ENCODE measurements at places on chromosomes 1 and 21. TPM values are rescaled to one million over a fixed set of nuclear protein-coding genes. Genes with fewer than 3 reads are reported as not detected.

GRCh38 chr21:42567861-42568260 lies 54.2 kb downstream of the SLC37A1 start:
- DNase-seq, result no peak

- no peak for DNase-seq
Observed at GRCh38 chr1:51517361-51518032, 1.6 kb downstream of the EPS15 start.

DNA sequence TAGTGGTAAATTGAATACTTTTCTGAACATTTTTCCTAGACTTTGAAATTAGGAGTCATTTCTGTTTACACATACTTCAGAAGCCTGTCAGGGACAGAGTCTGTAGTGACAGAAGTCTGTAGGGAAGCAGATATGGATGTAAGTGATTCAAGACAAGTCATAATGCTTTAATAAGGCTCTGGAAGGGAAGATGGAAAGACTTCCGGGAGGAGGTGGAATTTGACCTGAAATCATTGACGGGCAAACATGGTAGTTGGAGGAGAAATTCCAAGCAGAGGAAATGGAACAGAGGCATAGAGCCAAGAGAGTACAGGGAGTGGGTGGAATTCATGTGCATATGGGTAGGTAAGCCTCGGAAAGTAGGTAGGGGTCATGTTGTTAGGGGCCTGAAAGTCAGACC lies 22.5 kb downstream of the CAMTA1 start:
- no peak for DNase-seq

DNA sequence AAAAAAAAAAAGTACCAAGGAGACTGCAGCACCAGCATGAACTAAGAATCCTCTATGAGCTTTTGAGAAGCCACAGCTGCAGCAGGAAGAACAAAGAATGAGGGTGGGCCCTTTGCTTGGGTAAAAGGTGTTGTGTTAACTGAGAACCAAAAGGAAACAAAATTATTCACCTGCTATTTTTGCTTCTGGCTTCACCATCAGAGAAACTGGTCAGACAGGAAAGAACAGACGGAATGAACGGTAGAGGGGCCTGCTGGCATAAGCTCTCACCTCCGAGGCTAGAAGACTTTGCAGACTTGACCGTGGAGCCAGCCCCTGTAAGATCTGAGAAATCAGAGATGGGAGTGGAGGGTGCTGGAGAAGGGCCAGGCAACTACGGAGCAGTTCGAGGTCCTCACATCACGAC lies 27.6 kb downstream of the IL10RB start:
- no peak for DNase-seq

Gene SLC9C2
- not detected for polyA plus RNA-seq

Gene KIF2C
- polyA plus RNA-seq, result 2.6 TPM

DNA sequence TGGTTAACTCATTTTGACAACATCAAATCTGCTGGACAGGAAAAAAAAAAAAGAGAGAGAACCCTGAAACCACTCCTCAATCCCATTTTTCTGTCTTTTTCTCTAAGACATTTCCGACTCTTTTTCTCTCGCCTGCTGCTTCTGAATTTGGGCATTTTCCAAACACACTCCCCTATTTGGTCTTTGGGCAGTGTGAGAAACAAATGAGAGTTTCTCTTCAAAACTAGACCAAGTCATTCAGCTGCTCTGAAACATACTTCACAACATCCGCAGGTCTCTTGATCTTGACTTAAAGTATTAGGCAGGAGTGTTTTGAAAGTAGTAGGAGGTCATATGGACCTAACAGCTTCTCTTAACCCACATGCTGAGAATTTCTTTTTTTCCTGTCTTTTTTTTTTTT lies 364.8 kb upstream of the ESRRG start:
- DNase-seq, result no peak

DNA sequence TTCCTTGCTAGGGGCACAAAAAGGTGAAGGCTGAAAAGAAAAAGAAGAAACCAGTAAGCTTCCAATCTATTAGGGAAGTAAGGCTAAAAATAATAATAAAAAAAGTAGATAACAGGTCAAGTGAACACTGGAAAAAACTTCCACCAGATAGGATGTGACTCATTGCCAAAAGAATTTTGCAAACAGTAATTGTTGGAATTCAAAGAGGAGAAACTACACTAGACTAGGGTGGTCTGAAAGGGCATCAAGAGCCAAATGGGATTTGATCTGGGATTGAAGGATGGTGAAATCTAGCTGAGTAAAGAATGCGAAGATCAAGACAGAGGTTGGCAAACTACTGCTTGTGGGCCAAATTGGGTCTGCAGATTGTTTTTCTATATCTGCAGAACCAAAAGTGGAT lies 6.0 kb upstream of the ST6GALNAC3 start:
- no peak for DNase-seq

- DNase-seq, result no peak
Observed at GRCh38 chr1:78032996-78033796, 12.6 kb upstream of the GIPC2 start.

DNA sequence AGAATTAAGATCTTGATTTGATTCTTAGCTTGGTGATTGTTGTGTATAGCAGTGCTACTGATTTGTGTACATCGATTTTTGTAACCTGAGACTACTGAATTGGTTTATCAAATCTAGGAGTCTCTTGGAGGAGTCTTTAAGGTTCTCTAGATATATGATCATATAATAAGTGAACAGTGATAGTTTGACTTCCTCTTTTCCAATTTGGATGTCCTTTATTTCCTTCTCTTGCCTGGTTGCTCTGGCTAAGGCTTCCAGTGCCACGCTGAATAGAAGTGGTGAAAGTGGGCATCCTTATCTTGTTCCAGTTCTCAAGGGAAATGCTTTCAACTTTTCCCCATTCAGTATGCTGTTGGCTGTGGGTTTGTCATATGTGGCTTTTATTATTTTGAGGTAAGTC lies 61.5 kb upstream of the LYST start:
- no peak for DNase-seq

Gene NECTIN4
- polyA plus RNA-seq, result 5.0 TPM

DNA sequence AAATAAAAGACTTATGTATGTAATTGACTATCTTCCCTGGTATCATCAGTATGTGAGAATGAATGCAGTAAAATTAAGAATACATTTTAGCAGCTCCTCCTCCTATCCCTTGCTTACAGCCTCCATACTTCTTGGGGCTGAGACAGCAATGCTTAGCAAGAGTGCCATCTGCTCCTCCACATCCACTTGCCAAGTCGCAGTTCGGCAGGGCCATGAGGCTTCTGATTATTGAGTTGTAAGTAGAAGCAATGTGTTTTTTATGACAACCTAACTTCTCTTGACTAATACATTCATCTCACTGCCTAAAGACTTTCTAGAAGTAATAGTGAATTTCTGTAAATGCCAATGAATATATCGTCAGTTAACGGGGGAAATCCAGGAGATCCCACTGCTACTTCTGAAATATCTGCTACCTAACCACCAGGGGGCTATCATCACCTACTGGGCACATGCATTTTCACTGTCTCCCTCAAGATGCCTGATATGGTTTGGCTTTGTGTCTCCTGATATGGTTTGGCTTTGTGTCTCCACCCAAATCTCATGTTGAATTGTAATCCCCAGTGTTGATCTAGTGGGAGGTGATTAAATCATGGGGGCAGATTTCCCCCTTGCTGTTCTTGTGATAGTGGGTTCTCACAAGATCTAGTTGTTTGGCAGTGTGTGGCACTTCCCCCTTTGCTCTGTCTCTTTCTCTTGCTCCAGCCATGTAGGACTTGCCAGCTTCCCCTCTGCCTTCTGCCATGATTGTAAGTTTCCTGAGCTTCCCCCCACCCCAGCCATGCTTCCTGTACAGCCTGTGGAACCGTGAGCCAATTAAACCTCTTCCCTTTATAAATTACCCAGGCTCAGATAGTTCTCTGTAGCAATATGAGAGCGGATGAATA lies 59.6 kb downstream of the EXTL2 start:
- DNase-seq, result no peak

DNA sequence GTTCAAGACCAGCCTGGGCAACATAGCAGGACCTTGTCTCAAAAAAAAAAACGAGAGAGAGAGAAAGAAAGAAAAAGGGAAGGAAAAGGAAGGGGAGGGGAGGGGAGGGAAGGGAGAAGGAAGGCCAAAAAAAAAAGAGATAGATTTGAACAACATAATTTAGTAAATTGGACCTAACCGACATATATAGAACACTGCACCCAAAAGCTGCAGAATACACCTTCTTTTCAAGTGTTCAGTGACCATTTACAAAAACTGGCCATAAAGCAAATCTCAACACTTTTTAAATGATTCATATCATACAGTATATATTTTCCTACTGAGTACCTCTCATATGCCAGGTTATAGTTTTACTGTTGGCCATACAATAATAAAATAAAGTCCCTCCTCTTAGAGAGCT lies 6.9 kb downstream of the TSTD1 start:
- DNase-seq, result no peak

DNA sequence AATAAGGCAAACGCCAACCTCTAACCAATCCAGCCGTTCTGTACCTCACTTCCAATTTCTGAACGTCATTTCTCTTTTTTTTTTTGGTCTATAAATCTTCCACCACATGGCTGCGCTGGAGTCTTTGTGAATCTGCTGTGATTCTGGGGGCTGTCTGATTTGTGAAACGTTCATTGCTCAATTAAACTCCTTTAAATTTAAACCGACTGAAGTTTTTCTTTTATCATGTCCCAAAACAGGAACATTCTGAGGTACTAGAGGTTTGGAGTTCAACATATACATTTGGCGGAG lies 65.5 kb upstream of the BACH1 start:
- DNase-seq, result no peak

- DNase-seq, result no peak
Observed at GRCh38 chr1:76073481-76073880, 1.1 kb upstream of the ST6GALNAC3 start.

DNA sequence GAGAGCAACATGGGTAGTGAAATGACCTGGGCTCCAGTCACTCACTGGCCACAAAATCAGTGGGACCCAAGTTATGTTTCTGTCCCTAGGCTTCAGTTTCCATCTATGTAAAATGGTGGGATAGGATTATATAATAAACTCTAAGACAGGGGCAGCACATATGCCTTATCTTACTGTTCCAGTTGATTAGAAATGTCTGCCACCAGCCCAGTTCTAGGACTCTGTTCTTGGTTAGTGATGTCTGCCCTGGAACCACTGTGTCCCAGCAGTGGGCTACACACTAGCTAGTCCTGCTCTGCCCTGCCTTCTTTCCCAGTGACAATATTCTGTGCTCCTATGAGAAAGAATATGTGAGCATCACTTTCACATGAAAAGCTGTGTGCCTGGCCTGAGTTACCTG lies 138.3 kb downstream of the PCNX2 start:
- DNase-seq, result no peak

- no peak for DNase-seq
Observed at GRCh38 chr1:40825435-40825788, 36.8 kb downstream of the CITED4 start.

DNA sequence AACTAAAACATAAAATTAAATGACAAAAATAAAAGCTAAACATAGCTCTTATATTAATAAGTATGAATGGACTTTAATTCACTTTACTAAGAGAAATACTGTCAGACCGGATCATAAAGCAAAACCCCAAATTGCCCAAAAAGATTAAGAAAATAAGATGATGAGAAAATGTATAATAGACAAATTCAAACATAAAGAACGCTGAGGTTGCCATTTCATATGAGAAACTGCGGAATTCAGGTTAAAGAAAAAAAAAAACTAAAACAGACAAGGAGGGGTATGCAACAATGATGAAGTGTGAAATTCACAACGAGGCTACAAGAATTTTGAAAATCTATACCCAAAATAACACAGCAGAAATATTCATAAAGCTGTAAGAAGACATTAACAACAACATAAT lies 133.6 kb upstream of the JUN start:
- no peak for DNase-seq

Gene IL24
- 0.06 TPM for polyA plus RNA-seq

Gene PDE9A
- 33.2 TPM for polyA plus RNA-seq

GRCh38 chr1:6634371-6635052 lies 9.8 kb downstream of the THAP3 start:
- DNase-seq, result no peak

- no peak for DNase-seq
Observed at GRCh38 chr1:101308935-101309333, 72.1 kb downstream of the S1PR1 start.

DNA sequence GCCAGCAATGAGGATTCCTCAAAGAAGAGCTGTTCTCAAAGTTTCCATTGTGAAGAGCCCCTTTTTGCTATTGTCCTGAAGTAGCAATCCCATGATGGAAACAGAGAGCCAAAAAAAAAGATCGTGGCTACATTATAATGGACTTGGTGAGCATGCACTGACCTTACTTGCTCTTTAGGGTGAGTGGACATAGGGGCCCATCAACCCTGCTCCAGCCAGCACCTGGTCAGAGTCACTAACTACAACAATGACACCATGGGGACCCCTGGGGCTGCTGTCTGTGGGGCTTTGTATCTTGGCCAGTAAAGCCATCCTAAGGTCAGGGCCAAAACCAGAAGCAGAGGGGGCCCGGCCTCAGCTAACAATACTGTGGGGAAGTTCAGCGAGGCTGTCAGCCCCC lies 30.4 kb upstream of the RAB4A start:
- DNase-seq, result no peak

GRCh38 chr1:202162418-202163280 lies 2.2 kb upstream of the PTPN7 start:
- DNase-seq, result no peak

Gene AMY2B
- polyA plus RNA-seq, result 11.2 TPM

Gene NPHP4
- polyA plus RNA-seq, result 5.1 TPM

DNA sequence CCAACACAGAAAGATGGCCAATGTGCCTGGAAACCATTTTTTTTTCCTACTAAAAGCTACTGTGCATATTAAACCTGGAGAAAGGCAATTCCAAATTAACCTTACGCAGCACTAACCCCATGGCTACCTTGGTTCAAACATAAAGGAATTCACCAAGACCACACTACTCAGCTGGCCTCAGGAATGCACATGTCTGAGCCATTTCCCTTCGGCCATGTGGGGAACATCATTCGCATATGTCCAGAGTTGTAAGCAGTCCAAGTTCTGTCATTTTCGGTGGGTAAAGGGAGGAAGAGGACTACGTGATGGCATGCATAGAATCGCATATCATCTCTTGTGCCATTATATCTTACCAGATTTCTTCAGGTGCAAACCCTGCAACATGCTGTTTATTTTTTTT lies 175.4 kb downstream of the NTMT2 start:
- DNase-seq, result no peak

- DNase-seq, result no peak
Observed at GRCh38 chr1:93704052-93704451, 22.4 kb upstream of the BCAR3 start.

Gene RNASEL
- polyA plus RNA-seq, result 10.7 TPM

Gene KCNJ10
- polyA plus RNA-seq, result 0.06 TPM

DNA sequence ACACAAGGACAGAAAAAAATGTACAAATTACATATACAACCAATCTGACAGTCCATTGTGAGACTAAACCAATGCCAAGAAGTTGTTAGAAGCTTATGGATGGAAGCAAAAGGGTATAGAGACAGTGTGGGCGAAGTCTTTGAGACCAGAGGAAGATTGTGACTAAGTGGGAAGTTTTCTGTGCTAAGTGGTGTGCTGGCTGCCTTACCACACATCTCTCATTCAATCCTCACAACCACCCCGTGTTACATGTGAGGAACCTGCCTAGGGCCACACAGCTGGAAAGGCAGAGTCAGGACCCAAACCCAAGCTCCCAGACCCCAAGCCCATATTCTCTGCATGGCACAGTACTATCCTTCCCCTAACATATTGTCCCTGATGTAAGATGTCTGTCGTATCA lies 53.5 kb upstream of the DUSP10 start:
- DNase-seq, result no peak

- no peak for DNase-seq
Observed at GRCh38 chr1:191582169-191582568, 576.1 kb upstream of the RGS18 start.

- DNase-seq, result no peak
Observed at GRCh38 chr1:233625087-233625486, 11.2 kb downstream of the KCNK1 start.

Measured in urinary bladder (tissue), 4 donors.